CD4-positive, alpha-beta memory T cell (primary cell): ENCODE measurements at places on chromosomes 5 and 9. TPM values are rescaled to one million over a fixed set of nuclear protein-coding genes. Genes with fewer than 3 reads are reported as not detected.
A peak's percentile ranks its signal among the peaks of the same experiment; 100 is the strongest.

GRCh38 chr9:114616684-114617520, 5.8 kb downstream of the TMEM268 start:
- no peak for DNase-seq

- no peak for DNase-seq
Observed at GRCh38 chr5:101112645-101113044, 209.6 kb upstream of the ST8SIA4 start.

GRCh38 chr5:157252711-157253465, 13.0 kb upstream of the CYFIP2 start:
- peak; percentile 77 for DNase-seq

- no peak for DNase-seq
Observed at GRCh38 chr5:28400076-28400475, 1361.7 kb upstream of the CDH9 start.

- no peak for DNase-seq
Observed at GRCh38 chr5:93100428-93100827, 480.6 kb downstream of the NR2F1-AS1 start.

- no peak for DNase-seq
Observed at GRCh38 chr5:173903396-173904140, 15.4 kb downstream of the CPEB4 start.

DNA sequence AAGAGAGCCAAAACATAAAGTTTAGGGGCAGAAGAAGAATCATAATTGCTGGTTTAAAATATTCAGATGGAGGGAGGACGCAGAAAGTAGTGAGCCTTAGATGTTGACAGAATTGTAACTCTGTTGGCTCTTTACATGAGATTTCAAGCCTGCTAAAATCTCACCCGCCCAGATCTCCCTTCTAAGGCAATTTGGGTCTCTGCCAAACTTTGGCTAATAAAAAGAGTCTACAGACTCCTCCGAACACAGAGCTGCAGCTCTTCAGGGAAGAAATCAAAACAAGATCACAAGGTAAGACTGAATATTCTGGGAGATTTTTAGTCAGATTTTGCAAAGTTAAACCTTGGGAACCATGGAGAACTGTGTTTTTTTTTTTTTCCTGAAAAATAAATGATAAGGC, at the start of gene IL33:
TSS of gene IL33 (plus strand) at position 246 of the 400 bp plus-strand sequence. CDS start 25,888 bp downstream, outside the sequence.
- no peak for DNase-seq

- no peak for DNase-seq
Observed at GRCh38 chr9:20023961-20024571, 235.2 kb upstream of the SLC24A2 start.

DRD1 gene
- polyA plus RNA-seq: not detected

CKMT2 gene
- not detected for polyA plus RNA-seq
